ENCODE measurements at places on chromosomes 3 and 15.

GRCh38 chr15:47887241-47887800 lies 170.0 kb downstream of the SEMA6D start:
- no peak for DNase-seq

DNA sequence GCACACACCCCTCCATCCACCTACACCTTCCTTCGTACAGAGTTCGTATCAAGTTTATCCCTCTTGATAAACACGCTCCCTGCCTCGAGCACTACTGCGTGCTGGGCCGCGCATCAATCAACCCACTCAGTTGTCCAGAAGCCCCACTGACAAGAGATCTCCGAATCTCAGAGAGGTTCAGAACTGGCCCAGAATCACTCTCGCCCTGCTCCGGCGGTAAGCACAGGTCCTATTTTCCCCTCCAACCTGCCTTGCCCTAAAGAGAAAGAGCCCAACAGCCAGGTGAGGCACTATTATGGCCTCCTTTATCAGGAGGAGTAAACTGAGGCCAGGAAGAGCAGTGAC lies 494 bp upstream of the NISCH start:
- DNase-seq, result no peak

DNA sequence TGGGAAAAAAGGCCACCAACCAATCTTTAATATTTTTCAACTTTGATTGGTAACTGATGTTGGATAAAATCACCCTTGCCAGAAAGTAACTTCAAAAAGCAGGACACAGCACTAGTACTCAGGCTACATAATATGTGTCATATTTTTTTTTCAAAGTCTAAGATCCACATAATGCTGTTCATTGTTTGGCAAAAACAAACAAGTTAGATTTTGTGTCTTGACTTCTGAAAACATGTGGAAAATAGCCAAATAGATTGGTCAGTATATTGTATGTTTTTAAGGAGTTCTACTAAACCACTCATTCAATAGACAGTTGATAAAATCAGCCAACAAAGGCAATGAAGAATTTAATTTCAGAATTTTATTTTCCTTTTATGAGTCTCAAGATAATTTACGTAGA lies 111.7 kb upstream of the CCDC54 start:
- no peak for DNase-seq

GRCh38 chr3:50388016-50388719 lies 28.8 kb upstream of the TMEM115 start:
- DNase-seq, result peak; percentile 86

GRCh38 chr15:83144771-83145170 lies 37.3 kb downstream of the TM6SF1 start:
- DNase-seq, result no peak

- DNase-seq, result no peak
These were observed 31.3 kb downstream of the THSD4 start for GRCh38 chr15:71146580-71146982.

- DNase-seq, result no peak
These were observed 19.5 kb upstream of the PHC3 start for GRCh38 chr3:170200987-170201386.

- no peak for DNase-seq
These were observed 152.0 kb downstream of the KLHL25 start for GRCh38 chr15:85642693-85643066.

- no peak for DNase-seq
These were observed 3.0 kb upstream of the GRAMD2A start for GRCh38 chr15:72200395-72201237.

DNA sequence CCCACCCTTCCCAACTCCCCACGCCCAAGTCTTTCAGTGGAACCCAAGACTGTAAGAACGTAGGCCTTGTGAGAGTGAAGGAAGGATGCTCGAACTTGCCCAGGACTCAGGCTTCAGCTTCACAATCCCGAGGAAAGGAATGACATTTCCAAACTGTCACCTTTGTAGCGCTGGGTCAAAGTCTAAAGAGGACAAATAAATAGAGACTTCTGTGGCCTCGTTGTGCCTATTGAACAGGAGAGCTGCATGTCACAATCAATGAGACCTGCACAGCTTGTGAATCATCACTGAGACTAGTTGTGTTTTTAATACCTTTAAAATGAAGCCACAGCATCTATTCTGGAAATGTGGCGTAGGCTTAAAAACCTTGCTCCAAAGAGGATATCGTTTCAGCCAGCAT lies 222.8 kb upstream of the ST8SIA2 start:
- DNase-seq, result no peak

DNA sequence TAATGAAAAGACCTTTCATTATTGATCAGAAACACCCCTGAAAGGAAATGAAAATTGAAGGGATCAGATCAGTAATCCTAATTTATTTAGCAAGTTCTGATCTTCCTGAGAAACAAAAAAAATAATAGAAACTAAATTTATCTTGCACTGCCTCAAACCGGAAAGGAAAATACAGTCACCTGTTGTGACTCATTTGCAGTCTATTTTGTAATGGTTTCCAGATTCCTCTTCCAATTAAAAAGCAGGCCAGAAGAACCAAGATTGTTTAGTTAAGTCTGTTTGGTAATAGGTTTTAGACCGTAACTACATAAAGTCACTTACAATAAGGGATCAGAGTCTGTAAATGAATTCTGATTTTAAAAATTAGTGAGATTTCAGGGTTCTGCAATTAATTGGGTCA lies 49.7 kb upstream of the ATOSA start:
- no peak for DNase-seq

- DNase-seq, result no peak
These were observed 11.8 kb upstream of the ABHD10 start for GRCh38 chr3:111967068-111967467.

DNA sequence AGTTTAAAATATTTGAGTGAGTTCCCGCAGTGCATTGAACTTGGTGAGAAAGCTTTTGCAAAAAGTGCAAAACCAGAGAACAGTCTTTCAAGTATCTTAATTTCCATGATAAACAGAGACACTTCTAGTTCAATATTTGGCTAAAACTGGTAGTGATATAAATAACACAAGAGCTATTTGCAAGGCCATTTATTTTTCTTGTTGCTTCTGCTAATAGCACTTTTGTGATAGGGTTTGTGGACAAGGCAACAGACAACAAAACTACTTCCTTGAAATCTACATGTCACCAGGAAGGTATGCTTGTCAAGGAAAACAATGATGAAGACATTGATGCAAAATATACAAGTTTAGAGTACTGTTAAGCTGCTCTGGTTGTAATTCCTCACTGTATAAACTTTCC lies 1225.1 kb downstream of the OTOL1 start:
- no peak for DNase-seq

Data from D721Med (cell line).